ENCODE measurements at places on chromosomes 13 and 19.

DNA sequence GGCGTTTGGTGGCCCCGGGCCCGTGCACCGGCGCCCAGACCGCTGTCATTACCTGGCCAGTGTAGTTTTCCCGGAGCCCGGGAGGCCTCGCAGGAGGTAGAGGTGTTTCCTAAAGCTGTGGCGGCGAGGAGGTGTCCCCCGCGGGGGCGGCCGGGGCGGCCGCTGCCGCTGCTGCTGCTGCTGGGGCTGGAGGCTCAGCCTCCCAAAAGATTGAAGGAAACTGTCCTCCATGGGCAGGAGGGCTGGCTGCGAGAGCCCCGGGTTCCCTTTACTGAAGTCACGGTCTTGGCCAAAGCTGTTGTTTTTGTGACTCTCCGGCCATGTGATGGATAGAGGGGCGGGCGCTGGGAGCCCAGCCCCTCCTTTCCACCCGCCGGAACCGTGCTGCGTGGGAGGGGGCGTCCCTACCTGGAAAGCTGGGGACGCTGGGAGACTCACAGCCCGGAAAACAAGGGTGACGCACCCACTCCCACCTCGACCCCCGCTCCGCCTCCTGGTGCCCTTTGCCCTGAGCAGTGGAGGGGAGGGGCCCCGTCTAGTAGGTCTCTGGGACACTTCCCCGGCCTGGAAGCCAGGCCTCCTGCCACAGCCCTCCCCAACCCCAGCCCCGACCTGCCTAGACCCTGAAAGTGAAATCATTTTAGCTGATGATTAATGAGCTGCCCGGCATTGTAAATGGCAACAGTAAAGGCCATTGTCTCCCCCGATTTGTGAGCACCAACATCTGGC is at the start of gene N4BP2L1:
N4BP2L1 (minus strand) TSS at position 279 of the 729 bp plus-strand sequence; CDS start at position 231, 48 bp downstream.
- peak; percentile 91 for DNase-seq

GRCh38 chr13:18977857-18978256 is 203.8 kb downstream of the TUBA3C start:
- no peak for DNase-seq

- no peak for DNase-seq
Observed at GRCh38 chr19:58549664-58550361, 5.1 kb downstream of the CHMP2A start.

GRCh38 chr13:88623150-88623549 is 952.0 kb downstream of the SLITRK5 start:
- no peak for DNase-seq

DNA sequence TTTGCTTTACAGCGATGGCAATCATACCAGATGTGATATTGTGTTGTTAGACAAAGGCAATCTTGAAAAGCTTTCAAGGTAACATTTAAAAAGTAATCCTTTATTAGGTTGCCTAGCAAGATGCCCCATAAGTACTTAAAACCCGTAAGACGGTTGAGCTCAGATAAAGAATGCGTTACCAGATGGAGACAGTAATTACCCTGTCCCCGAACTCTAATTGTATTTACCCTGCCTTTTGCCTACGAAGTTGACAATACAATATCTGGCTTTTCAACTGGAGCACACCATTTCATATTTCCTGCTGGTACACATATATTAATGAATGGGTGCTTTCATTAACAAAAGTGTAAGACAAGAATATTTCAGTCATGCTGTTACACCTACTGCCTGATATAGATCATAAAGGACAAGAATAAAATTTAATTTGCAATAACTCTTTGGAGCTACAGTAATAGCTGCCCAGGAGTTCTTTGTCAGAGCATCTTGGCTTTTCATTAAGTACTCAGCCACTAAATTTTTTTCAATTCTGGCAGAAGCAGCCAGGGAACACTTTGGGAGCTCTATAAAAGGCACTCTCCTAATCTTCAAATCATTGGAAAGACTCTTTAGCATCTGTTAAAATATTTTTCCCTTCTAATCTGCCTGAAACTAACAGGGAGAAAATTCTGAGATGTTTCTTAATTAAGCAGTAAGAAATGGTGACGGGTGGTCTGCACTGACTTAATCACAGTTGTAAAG is 63.8 kb downstream of the DCT start:
- no peak for DNase-seq

DNA sequence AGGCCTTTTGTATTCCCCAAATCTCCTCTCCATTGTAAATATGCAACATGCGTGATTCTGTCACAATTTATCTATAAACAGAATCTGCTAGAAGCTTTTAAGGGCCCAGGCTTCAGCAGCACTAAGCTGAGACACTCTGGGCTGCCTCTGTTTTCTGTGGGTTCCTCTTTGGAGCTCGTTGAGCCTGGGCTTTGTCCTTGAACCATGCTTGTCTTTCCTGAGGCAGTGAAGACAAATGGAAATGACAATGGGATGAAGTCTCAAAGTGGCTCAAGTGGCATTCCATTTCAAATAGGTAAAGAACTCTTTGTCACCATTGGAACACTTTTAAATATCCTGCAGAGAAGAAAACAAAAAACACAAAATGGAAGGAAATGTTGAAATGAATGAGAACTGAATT is 40.3 kb downstream of the RASL11A start:
- DNase-seq, result no peak

GRCh38 chr13:98488736-98489135 is 88.2 kb downstream of the STK24 start:
- no peak for DNase-seq

DNA sequence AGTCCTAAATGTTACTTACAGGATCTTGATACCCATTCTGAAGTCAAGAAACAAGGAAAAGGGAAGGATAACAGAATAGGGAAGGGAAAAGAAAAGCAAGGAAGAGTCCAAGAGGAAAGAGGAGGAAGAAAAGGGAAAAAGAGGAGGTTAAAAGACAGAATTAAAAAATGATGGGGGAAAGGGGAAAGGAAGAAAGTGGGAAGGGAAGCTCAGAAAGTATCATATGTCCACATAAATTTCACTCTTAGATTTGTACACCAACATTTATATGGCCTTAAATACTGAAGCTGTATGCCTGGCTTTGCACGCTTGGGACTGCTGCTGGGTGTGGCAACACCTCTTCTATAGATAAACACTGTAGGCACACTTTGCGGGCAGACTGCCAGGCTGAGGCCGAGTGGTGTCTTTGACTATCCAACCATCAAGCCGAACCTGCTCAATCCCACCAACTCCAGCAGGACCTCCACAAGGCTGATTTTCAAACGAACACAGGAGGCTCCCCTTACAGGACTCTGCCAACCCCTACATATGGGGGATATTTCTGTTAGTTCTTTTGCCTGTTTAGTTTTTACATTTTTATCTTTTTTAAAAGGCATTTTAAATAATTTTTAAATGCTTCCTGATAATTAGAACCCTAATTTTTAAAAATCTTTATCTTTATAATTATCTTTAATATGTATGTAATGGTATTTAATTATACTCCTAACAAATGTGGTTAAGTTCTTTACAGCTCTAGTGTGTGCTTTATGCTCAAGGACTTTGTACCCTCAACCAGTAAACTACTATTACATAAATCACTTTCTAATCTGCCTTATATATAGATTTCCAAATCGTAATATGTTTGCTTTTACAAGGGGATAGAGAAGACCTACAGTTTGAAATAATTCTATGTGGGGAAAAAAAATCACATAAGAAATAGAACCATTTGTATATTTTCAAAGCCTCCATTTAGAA is 154.2 kb downstream of the DIAPH3 start:
- no peak for DNase-seq

DNA sequence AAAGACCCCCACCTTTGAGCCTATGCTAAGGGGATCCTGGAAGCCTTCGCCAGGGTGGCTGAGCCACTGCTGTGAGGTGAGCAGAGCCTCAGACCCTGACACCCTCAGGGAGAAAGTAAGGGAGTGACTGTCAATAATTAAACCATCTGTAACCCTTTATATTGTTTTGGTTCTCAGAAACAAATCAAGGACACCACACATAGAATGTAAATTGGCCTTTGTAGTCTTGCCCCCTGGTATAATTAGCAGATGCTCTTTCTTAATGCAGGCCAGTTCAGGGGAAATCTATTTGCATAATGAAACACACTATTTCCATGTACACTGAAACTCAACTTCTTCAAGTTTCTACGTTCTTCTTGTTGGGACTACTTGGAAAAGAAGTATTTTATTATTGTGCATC is 127.7 kb upstream of the EDNRB start:
- no peak for DNase-seq

- DNase-seq, result no peak
Observed at GRCh38 chr19:55348317-55349034, 6.0 kb downstream of the COX6B2 start.

DNA sequence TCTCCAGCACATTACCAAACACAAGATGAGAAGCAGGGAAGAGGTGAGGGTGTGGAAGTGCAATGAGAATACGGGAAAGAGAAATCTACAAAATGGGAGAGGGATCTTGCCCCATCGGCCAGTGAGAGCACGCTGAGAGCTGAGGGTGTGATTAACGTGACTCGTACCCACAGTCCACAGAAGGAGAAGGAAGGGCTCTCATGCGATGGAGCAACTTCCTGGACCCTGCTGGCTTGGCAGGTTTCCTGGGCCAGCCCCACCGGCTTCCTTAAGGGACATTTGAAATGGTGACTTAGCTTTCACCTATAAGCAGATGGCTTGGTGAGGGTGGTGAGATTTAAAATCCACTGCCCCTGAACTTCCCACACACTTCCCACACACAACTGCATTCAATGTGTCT is 740.1 kb downstream of the UQCRFS1 start:
- no peak for DNase-seq

DNA sequence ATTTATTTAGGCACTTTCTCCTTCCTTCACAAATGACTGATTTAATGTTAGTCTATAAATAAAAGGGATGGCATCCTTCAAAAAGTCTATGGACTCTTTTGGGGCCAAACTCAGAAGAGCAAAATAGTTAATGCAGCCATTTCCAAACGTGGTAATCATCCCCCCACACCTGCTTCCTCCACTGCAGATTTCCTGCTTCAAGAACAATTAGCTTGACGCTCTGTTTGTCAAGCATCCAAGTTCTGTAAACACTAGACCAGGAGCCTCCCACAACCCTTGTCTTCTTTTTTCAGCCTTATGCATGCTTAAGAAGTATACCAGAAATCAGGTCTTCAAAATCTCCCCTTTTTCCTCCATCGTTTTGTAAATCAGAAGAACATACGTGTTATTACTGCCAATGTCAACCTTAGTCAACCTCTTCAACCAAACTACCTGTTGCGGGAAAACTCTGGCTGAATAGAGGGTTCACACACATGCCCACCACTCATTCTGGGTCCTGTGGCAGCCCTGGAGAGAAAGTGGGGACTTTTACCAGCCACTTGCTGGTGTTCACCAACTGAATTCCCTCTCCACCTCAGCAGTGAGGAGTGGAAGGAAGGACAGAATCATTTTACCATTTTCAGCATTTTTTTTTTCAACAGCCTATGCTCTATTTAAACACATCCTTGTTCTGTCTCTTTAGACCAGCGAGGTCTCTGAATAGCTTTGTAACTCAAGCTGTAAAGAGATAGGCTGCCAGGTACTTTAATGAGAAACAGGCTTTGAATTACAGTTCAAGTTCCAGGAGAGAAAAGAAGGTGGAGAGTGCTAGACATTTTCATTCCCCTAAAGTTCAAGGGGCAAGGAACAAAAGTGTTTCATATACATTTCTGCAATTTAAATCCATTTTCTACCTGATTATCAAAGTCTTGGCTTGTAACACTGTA is 39.1 kb downstream of the EFNB2 start:
- DNase-seq, result no peak

DNA sequence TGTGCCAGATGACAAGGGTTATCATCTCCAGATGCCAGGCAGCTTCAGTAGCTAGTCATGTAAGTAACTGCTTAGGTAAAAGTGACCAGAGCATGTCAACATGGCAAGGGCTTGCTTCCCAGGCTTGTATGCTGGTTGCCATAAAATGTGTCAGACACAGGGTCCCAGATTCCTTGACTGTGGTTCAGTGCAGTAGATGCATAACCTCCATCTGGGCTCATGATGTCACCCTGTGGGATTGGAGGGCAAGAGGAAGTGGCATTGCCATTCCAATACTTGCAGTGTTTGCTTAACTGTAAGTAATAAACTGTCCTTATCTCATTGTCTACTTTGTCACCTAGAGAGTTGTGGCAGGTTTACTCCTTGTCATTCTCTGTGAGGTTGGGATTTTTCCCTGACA is 226.8 kb downstream of the PCDH17 start:
- no peak for DNase-seq

DNA sequence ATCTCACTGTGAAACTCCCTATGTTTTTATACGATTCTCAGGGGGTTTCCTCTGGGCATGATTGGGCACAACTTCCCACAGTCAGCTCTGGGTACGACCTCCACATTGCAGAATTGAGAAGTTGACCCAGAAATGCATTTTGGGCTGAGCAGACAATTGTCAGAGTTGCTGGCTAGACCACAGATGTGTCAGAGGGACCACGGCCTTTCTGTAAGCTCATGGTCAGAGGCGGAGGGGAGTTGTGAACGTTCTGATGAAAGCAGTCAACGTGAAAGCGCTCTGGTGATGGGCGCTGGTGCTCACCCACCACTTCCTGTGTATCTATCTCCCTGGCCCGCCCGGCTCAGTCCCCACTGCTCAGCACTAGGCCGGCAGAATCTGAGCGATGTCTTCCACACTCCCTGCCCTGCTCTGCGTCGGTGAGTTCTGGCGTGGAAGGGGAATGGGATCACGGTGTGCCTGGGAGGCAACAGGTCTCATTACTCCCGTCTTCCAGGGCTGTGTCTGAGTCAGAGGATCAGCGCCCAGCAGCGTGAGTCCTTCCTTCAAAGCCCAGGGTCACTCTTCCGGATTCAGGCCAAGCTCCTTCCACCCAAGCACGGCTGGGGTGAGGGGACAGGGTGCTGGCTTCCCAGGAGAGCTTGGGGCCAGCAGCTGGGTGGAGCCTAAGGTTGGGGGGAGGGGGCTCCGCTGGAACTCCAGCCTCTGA is at the start of gene NCR1:
NCR1 (plus strand) TSS at position 346 of the 709 bp plus-strand sequence; CDS start at position 386, 40 bp downstream.
- no peak for DNase-seq

GRCh38 chr19:45066921-45067661 is 9.2 kb downstream of the ZNF296 start:
- no peak for DNase-seq

- peak; percentile 89 for DNase-seq
Observed at GRCh38 chr13:27171827-27172494, 350 bp upstream of the USP12 start.

- no peak for DNase-seq
Observed at GRCh38 chr13:35483761-35484160, 7.3 kb upstream of the MAB21L1 start.

DNA sequence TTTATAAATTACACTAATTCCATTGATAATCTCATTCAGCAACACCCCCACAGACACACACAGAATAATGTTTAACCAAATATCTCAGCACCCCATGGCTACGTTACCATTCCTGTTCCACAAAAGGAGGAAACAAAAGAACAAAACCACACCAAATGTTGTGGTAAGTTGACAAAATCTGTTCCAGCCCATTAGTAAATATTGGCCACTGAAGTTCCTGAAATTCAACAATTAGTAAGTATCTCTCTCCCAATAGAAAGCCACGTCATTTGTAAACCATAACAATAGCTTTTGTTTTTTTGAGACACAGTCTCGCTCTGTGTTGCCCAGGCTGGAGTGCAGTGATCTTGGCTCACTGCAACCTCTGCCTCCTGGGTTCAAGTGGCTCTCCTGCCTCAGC is 2.3 kb upstream of the FCAR start:
- DNase-seq, result no peak

- DNase-seq, result no peak
Observed at GRCh38 chr19:52542984-52543664, 15.7 kb downstream of the ZNF808 start.

Measured in activated CD4-positive, alpha-beta T cell treated with anti-CD3 and anti-CD28 coated beads, Interleukin-2, amount 50 U/mL, for 4 hours (primary cell).